Spleen (tissue), 13 donors: ENCODE measurements at places on chromosomes 13 and 19.

- no peak for DNase-seq
Observed at GRCh38 chr19:13696839-13697238, 67.5 kb upstream of the MRI1 start.

DNA sequence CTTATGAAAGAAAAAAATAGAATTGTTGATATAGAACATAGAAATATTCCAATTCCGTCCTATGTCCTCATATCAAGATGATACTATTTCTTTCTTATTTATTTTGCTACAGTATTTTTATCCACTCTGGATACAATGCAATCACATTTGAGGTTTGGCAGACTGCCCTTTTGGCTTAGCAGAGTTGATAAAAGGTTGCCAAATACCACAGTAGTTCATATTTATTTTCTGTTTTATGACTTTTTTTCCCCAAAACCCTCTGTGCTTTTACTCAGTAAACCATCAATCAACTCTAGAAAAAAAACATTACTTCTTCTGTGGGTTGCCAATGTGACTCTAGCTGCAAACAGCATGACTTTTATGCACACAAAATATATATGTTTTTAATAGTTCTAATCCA, 424.5 kb downstream of the PCDH9 start:
- no peak for DNase-seq

DNA sequence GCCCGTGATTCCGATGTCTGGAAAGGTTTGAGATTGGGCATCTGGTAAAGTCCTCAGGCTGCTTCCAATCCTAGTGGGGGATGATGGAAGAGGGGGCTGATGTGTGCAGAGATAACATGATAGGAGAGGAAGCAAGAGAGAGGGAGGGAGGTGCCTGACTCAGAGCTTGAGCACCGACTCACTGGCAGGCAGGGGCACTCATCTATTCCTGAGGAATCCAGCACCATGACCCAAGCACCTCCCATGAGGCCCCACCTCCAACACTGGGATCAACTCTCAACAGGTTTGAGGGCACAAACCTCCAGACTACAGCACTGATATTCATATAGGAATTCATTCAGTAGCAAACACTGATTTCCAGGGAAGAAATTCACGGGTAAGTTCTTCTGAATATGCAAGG, 5.6 kb upstream of the SIGLEC9 start:
- DNase-seq, result no peak

GRCh38 chr13:26433776-26434175, 123.7 kb upstream of the WASF3 start:
- DNase-seq, result no peak

DNA sequence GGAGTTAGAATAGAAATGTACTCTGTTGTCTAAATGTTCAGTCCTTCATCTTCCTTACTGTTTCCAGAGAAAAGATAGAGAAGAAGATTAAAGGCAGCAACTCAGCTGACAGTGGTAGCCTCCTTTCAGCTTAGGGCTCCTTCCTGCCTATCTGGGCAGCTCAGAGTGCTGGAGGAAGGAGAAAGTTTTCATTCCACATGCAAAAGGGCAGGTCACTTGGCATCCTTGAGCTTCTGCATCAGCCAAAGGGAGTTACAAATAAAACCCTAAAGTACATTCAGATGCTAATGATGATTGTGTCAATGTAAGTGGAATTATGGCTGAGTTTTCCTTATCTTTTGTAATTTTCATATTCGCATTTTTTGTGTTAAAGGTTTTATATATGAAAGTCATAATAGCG, 58.9 kb downstream of the ESD start:
- no peak for DNase-seq

DNA sequence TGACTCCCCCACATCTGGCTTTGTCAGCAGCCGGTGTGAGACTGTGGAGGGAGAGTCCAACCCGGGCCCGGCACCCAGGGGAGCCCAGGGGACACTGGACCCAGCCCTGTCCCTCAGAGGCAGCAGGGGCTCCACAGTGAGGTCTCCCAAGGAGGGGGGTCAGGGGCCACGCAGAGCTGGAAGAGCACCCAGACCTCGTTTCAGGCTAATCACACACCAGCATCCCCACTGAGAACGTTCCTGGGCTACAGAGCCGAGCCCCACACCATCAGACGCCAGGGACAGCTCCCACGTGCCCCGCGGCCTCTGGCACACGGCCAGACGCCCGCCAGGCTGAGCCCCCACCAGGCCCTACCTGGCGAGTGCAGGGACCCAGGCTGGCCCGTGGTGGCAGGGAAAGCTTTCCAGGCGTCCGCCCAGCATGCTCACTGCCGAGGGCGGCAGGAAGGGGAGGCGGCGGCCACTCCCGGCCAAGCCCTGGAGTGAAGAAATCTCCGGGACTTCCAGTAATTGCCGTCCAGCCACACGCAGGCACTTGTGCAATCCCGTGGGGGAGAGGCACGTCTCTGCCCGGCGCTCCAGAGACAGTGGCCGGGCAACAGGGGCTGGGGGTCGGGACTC, 19.2 kb downstream of the SBNO2 start:
- DNase-seq, result peak; percentile 95

DNA sequence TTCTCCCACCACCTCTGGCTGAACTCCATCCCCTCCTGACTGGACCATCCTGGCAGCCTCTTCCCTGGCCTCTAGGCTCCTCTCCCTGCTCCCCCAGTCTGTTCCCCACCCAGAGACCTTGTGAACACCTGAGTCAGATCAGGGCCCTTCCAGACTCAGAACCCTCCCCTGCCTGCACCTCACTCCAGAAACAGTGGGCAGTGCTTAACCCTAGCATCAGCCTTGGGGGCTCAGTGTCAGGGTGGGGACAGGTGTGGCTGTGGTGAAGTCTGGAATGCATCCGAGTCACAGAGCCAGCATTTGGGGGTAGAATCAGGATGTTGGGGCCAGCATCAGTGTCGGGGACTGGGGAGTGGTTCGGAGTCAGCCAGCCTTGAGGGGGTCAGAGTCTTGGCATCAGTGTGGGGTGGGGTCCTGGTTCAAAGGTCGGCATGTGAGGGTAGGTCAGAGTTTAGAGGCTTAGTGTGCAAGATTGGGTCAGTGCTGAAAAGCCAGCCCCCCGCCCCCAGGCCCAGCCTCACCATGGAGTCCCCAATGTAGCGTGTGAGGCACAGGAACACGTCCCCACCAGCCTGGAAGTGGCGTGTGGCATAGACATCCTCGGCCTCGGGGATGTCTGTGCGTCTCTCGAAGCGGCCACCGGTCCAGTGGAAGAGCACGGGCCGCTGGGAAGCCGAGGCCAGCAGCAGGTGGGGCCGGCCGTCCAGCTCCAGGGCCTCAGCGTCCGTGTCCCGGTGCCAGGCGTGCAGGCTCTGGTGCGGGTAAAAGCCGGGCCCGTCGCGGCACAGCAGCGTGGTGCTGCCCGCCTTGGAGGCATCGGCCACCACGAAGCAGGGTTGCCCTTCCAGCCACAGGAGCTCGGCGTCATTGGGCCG, 8.9 kb downstream of the LGI4 start:
- no peak for DNase-seq

- no peak for DNase-seq
Observed at GRCh38 chr19:44741258-44741731, 7.2 kb upstream of the BCL3 start.

DNA sequence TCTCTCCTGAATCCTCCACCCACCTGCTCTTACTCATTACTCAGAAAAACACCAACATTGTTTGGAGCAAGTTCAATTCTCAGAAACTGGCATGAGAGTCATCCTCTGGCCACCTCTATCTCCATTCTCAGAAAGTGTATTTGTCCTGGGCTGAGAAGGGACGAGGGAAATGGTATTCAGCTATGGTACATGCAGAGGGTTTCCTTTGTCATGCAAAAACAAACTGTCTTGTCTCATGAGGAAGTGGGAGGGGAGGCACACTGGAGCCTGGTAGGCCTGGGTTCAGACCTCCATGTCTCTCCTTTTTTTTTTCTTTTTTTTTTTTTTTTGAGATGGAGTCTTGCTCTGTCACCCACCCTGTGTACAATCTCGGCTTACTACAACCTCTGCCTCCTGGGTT, 31.9 kb upstream of the LILRA2 start:
- no peak for DNase-seq

- DNase-seq, result no peak
Observed at GRCh38 chr13:106329941-106330340, 205.5 kb downstream of the EFNB2 start.

DNA sequence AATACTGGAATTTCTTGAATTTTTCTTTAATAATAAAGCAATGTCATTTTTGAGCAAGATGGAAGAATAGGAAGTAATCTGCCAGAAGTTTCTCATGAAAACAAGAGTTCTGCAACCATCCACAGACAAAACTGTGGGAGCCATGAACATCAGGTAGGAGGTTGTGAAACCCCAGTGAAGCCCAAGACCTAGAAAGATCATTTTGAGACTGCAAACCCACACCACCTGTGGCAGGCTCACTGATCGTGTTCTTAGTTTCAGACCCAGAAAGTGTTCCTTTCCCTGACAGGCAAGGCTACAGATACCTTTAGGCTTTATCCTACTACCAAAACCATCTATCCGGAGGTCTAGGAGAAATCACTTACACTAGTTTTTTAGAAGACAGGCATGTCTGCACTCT, 2189.8 kb upstream of the PCDH20 start:
- DNase-seq, result no peak

DNA sequence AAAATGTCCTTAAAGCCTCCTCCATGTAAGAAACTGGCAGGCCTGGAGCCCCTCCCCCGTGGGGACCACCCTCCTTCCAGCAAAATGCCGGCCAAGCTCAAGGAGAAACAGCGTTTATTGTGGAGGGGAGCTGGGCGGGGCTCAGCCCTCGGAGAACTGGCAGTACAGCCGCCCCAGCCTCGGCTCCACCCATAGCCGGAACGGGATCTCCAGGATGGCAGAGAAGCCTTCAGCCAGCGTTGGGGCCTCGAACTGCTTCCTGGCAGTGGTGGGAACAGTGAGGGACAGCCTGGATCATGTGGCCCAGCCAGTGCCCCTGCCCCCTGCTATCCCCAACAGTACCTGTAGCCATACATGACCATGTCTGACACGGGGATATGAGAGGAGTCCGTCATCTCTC, 6.3 kb downstream of the PNKP start:
- DNase-seq, result peak; percentile 88

DNA sequence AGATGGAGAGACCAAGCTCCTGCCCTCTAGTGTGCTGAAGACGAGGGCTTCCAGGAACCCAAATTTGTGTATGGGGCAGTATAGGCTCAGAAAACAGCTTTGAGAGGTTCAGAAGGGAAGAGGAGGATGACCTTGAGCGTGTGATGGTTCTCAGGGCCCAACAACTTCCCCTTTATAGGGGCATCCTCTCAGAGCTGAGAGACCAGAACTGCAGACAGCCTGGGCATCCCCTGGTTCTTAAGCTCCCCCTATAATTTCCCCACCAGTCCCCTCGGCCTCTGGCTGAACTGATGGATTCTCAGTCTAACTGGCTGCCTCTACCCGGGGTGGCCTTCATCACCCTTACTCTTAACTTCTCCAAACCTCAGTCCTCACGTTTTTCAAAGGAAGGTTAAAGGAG, 167.5 kb downstream of the URI1 start:
- no peak for DNase-seq

DNA sequence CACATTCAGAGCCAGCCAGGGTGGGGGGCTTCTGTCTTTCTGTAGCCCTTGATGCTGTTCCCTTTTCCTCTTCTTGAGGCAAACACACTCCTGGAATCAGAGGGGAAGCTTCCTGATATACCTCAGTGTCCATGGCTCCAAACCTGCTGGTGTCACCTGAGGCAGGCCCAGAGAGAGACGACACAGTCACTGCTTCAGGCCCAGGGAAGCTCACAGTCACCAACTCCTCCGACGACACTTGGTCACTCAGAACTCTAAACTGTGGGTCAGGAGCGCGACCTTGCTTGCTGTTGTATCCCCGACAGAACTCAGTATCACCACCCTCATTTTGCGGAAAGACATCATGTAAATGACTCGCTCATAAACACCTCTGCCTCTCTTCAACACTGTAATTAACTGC, 1.1 kb downstream of the ATP13A1 start:
- DNase-seq, result no peak

DNA sequence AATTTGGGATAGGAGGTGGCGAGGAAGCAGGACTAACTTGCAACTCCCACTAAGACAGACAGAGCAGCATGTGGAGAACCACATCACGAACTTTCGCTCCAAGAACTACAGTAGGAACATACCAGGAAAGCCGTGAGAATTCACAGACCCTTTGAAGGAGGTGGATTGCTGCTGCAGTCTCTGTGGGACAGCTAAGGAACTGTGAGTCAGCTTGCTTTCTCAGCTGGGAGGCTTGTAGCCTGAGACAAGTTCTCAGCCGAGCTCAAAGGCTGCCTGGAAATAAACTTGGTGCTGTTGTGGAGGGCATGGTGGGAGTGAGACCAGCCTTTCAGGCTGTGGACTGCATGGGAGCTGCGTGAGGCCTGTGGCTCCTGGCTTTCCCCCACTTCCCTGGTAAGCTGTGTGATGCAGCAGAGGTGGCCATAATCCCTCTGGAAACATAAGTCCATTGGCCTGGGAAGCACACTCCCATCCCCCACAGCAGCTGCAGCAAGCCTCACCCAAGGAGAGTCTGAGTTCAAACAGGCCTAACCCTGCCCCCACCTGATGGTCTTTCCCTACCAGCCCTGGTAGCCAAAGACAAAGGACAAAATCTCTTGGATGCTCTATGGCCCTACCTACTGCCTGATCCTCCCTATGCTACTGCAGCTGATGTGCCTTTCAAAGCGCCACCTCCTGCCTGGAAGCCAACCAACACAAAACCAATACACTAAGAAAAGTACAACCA, 441.1 kb upstream of the HTR2A start:
- no peak for DNase-seq

DNA sequence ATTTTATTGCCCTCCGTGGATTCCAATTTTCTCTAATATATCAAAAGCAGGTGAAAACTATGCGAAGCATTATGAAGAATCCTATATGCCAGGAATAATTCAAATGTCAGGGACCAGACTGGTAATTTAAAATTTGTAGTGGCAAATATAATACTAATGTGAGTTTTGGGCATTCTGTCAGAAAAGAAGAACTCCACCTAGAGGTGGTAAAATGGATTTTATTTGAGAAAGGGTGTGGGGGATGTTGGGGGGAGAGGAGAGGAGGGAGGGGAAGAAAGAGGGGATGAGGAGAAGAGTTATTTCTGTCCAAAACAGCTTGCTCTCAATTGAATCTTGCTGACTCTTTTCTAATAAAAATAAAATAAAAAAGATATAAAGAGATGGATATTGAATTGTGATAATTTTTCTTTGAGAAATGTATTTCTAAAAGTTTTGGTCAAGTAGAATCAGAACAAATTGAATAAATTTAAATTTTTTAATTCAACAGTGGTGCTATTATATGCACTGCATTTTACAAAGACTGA, 929.3 kb upstream of the SLITRK5 start:
- no peak for DNase-seq

- no peak for DNase-seq
Observed at GRCh38 chr13:26562512-26562890, 5.0 kb downstream of the WASF3 start.

- no peak for DNase-seq
Observed at GRCh38 chr13:30830638-30830965, 75.5 kb upstream of the MEDAG start.
